ENCODE measurements at places on chromosomes 2 and 18.

GRCh38 chr2:70718736-70719135, 49.3 kb downstream of the ADD2 start:
- no peak for DNase-seq

DNA sequence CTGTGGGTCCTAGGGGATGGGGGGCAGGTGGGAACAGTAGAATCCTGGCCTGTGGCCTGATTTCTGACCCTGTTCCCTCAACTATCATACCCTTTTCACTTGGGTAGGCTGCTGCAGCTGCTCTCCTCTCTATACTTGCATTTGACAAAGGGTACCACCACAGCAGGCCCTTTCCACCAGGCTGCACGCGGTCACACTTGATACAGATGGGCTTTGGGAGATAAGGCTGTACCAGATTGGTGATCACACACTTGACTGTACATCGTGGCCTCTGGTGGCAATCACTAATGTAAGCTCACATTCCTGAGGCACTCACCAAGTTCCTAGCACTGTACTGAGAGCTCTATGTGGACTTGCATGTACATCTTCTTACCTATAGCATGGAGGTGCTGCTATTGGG, 1.6 kb upstream of the RALB start:
- no peak for DNase-seq

- no peak for DNase-seq
Measured at GRCh38 chr2:9897331-9897737, 54.1 kb downstream of the TAF1B start.

- no peak for DNase-seq
Measured at GRCh38 chr2:65700004-65700651, 267.7 kb upstream of the SPRED2 start.

DNA sequence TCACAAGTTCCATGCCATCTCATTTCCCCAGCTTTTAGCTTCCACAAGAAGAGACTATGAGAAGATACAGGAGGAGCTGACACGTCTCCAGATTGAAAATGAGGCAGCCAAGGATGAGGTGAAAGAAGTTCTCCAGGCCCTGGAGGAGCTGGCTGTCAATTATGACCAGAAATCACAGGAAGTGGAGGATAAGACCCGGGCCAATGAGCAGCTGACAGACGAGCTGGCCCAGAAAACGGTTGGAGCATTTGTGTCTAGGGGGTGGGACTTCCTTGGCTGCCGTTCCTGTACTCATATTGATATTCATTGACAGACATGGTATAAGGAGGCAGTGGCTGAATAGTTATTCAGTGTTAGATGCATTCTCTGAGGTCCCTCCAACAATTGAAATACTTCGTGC, 57.2 kb upstream of the LYPD6B start:
- DNase-seq, result no peak

- DNase-seq, result no peak
Measured at GRCh38 chr2:160351956-160352355, 141.7 kb downstream of the RBMS1 start.

DNA sequence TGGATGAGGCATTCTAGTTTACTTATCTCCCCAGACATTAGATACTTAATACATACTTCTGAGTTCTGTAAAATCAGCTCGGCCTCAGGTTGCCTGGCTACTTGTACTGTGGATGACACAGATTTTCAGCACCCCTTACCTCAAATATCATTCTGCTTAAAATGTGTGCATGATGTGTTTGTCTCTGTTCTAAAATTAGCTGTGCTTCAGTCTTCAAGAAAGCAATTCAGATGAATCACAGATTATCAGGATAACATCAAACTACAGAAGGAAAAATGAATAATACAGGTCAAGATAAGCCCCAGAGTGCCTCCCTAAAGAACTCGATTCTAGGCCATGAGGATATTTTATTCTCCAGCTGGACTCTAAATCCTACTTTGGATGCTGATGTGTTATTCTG, 21.3 kb upstream of the MAPRE2 start:
- no peak for DNase-seq

DNA sequence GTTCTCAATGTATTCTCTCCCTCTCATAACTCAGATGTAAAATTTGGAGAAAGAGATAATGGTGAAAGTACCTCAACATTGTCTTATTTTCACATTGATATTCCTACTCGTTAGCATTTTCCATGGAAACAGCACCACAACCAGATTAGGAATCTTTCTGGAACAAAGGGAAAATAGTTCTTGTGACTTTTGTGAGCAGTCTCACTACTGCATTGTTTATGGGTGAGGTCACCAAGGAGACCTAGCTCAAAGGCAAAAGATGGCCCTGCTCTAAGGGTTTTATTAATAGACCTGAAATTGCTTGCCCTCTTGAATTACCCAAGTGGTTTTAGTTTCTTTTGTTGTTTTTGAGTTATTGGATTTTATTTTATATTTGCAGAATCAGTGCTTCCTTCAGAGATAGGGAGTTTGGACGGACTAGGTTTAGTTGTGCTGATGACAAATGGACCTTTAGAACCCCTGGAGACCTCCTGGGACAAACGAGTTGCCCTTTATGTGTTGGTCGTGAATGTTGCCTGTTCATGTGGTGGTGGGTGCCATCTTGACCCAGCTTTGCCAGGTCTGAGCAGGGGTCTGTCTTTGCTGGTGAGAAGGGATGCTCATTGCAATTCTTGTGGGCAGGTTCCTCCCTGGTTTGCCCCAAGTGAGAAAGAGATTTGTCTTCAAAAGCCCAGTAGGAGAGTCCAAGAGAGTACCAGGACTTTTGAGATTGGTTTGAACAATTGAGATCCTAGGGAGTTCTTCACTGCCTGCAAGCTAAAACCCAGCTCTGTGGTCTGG, 58.1 kb downstream of the INPP4A start:
- no peak for DNase-seq

DNA sequence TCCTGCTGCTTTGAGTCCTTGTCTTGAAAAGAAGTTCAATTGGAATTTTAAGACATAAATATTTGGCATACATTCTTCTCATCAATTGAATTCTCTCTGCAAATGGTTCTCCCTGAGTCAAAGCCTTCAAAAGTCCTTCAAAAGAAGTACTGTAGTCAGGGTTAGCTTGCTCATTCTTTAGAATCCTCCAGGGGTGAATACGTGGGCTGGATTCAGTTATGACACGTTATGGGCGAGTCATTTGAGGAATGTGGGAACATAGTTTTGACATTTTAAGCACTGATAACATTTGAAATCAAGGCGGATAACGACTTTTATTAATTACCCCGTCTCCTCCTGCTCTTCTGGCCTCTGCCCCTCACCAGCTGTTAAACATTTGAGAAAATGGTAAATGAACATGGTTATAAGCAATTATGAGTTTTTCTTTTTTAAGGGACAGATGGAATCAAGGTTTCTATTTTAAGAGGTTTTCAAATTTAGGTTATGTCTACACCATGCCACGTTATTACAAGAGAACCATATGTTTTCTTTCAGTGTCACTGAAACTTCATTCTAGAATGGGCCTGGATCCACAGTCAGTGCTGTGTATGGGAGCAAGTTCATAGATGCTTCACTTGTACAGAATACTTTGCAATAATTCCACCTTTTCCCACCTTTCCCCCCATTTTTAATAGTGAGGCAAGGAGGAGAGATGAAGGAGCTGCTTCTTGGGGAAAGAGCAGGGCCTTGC, 273.1 kb downstream of the TSN start:
- no peak for DNase-seq

DNA sequence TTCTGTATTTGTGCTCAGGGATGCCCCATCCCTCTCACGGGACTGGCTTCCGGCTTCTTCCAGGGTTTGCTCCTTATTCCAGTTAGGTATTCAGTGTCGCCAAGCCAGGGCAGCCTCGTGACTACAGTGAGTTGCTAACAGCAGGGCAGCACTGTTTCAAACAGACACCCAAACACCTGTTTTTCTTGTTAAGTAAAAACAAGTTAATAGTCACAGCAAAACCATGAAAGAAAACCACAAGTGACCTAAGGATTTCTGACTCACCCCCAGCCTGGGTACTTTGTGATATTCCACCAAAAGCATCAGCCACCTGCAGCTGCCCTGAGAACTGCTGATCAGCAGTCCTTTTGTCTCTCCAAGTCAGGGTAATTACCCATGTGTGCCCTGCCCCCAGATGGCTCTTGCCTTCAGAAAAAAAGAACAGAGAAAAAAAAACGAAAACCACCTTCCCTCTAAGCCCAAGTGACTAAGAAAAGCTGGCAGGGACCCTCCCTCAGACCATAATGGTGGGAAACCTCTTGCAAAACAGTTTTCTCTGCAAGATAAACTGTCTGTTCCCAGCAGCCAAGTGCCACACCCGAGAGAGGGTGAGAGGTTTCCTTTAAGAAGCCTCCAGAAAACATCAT, 178.2 kb downstream of the ANAPC1 start:
- no peak for DNase-seq

GRCh38 chr18:13136904-13137669, 81.5 kb upstream of the LDLRAD4 start:
- no peak for DNase-seq

- no peak for DNase-seq
Measured at GRCh38 chr2:153532140-153532539, 53.6 kb upstream of the RPRM start.

DNA sequence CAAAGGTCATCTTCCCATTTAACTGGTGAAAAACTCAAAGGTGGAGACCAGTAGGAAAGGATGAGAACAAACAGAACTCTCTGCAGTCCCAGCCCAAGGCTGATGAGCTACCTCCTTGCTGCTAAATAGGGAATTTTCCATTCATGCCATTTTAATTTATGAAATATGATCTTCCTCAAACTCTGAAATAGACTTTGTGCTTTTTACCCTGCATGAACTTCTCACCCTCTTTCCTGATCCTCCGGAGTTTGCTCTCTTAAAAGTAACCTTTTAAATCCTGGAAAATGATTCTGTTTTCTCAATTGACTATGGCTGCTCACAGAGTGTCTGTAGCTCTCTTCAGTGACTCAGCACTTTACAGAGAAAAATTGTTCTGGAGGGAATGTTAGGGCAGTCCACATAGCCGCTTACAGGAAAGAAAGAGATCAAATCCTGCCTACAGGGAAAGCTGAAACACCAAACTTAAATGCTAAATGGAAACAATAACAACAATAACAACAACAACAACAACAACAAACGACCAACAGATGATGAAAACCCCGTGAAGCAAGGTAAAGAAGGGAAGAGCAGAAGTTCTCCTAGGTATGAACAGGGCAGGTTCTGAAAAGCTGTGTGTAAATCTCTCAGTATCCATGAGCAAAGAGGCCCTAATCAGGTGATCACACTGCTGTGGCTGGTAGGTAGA, 79.8 kb upstream of the SESTD1 start:
- no peak for DNase-seq

- no peak for DNase-seq
Measured at GRCh38 chr2:1420746-1421480, 7.7 kb downstream of the TPO start.

- peak; percentile 54 for DNase-seq
Measured at GRCh38 chr18:37571266-37571665, 5.7 kb upstream of the CELF4 start.

GRCh38 chr2:207525296-207525695, 4.5 kb upstream of the CREB1 start:
- no peak for DNase-seq

- DNase-seq, result no peak
Measured at GRCh38 chr2:2846332-2847208, 515.5 kb upstream of the MYT1L start.

- no peak for DNase-seq
Measured at GRCh38 chr2:168712053-168712452, 90.4 kb upstream of the NOSTRIN start.

- no peak for DNase-seq
Measured at GRCh38 chr2:82120115-82120514, 1815.6 kb upstream of the LRRTM1 start.

GRCh38 chr2:80105015-80105640, 199.4 kb downstream of the LRRTM1 start:
- no peak for DNase-seq
